Fibroblast of lung (primary cell): ENCODE measurements at places on chromosomes 13 and 19. TPM values are rescaled to one million over a fixed set of nuclear protein-coding genes. Genes with fewer than 3 reads are reported as not detected.

FCAR gene
- total RNA-seq = not detected in 2 replicates

DNA sequence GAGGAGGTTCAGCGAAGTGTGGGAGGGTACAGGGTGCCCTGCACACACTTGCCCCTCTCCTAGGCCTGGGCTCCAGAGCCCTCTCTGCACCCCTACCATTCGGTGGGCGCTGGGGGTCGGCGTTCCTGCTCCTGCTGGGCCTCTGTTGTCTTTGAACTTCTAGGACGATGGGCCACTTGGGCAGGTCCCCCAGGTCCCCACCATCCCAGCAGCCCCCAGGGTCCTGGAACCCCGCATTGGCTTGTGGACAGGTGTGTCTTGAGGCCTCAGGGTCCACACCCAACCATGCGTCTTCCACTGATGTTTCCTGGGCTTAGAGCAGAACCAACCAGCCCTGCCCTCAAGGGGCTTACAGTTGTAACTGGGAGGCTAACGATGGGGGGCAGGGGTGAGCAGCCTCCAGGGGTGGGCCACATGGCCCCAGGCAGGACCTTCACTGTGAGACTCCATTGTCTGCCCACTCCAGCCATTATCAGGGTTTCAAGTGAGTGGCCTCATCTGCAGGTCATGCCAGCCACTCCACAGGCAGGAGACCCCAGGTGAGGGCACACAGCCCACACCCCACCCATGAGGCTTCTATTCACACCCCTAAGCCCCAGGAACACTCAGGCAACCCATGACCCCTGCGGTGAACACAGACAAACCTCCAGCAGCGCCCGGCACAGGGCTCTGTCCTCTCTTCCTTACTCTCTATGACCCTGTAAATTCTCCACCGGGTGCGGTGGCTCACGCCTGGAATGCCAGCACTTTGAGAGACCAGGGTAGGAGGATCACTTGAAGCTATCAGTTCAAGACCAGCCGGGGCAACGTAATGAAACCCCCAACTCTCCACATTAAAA lies 2.0 kb upstream of the KLF16 start:
- no peak for DNase-seq

DNA sequence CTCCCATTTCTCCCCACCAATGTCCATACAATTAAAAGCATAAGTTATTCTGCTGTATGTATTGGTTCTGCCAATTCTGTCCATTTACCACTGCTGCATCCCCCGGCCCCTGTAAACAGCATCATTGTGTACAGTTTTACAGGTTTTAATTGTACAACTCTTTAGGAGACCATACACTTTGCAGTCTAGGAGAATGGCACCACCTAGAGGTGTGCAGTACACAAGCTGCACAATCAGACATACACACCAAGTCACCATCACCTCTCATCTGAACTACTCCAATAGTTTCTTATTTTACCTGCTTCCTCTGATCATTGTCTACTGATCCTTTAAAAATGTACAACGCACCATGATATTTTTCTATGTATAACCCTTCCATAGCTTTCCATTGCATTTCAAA lies 855.9 kb upstream of the KLHL1 start:
- DNase-seq = peak; percentile 17

GRCh38 chr19:3643674-3644313 lies 17.2 kb upstream of the CACTIN start:
- DNase-seq = no peak

- DNase-seq = no peak
These were observed 10.4 kb downstream of the SMARCA4 start for GRCh38 chr19:10971107-10971726.

GRCh38 chr13:96130818-96131340 lies 41.0 kb downstream of the HS6ST3 start:
- DNase-seq = no peak

GRCh38 chr19:35871611-35872010 lies 3.2 kb downstream of the APLP1 start:
- DNase-seq = no peak

- DNase-seq = no peak
These were observed 93.0 kb upstream of the ARGLU1 start for GRCh38 chr13:106660746-106661625.

- no peak for DNase-seq
These were observed 493 bp downstream of the YIPF2 start for GRCh38 chr19:10927730-10928562.
